ENCODE measurements at places on chromosomes 5 and 9. TPM values are rescaled to one million over a fixed set of nuclear protein-coding genes. Genes with fewer than 3 reads are reported as not detected.

ACTBL2 gene
- total RNA-seq = not detected

PROB1 gene
- 72.1 TPM for total RNA-seq

DNA sequence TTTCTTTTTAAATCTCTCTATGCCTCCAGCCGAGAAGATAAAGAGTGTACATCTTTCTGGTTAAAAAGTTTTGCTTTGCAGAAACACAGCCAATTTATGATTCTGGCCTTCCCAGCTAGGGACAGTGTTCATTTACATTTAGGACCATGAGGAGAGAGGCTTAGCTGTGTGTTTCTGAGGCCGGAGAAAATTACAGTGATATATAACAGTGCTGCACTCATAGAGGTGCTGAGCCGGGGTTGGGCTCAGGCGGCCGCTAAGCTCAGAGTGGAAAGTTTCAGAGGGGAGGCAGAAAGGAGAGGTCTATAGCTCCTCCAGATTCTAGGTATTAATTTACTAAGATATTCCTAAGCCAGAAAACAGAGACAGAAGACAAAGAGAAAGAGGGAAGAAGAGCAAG is 37.0 kb upstream of the LCP2 start:
- no peak for DNase-seq
- no peak overlapping the region for H3K4me3 ChIP-seq
- H3K4me1 ChIP-seq = no peaks in the 10 kb centered on the region
- no peaks in the 10 kb centered on the region for H3K27me3 ChIP-seq

OR2Y1 gene
- total RNA-seq = not detected

TEX48 gene
- total RNA-seq = not detected

DNA sequence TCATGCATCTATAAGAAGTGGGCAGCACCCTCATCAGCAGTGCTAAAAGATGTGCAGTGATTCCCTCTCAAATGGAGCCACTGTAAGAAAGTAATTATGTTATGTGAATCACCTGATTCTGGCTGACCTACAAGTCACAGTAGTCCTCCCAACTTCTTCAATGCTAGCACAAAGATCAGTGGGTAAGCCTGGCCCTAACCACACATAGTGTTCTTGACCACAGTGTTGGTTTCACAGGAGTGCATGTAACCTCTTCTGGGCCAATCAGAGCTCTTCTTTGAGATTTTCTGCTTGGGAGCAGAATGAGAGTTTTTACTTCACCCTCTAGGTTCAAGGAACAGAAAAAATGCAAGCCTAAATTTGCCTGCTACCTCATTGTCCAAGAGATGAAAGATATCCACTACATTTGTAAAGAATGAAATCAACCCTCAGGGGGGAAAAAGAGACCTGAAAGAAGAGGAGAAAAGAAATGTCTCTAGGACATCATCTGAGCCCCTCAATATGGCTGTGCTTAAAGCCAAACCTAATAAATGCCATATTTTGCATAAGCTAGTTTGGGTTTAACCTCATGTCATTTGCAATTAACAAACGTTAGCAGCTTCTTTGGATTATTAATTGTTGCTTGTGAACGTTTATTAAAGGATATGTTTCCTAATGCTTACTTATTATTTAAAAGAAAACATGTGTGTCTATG is 65.3 kb upstream of the ADRB2 start:
- no peaks in the 10 kb centered on the region for H3K27me3 ChIP-seq
- H3K4me3 ChIP-seq = no peak overlapping the region
- H3K36me3 ChIP-seq = no peaks in the 10 kb centered on the region
- H3K27ac ChIP-seq = no peak overlapping the region
